NCI-H187 (cell line): ENCODE measurements at places on chromosomes 1 and 21.
A peak's percentile ranks its signal among the peaks of the same experiment; 100 is the strongest.

- DNase-seq = no peak
These were observed 20.7 kb downstream of the RGS7 start for GRCh38 chr1:241336335-241336734.

DNA sequence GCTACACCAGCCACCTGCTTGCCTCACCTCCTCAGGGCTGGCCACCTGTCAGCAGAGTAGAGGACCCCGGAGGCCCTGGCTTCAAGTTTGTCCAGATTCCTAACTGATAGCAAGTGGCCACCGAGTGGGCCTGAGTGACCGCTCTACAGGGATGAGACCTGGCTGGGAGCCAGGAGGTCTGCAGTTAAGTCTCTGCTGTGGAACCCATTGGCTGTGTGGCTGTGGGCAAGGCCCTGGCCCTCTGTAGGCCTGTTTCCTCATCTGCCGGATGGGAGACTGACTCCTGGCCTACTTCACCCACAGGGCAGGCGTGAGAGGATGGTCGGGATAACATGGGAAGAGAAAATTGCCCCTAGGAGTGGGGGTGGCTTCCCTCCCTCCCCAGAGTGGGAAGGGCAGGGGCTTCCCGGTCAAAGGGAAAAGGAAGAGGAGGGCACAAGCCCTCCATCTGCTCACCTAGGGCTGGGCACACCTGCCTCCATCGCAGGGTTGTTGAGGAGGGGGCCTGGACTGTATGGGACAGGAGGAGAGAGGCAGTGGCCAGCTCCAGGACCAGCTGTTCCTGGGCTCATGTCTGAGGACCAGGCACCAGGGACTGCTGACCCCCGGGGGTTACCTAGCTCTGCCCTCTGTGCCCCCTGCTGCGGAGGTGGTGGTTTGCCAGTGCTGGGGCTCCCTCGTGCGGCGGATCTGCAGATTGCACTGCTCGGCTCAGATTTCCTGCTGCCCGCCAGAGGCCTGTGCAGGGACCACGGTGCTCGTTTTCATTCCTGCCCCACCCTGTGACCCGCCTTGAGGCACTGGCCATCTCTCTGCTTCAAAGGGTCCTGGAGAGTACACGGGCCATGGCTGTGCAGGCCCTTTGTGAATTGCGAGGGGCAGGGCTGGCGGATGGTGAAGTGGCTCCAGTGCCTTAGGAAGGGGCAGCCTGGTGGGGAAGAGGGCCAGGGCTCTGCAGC lies 9.1 kb upstream of the MTFR1L start:
- DNase-seq = peak; percentile 56

DNA sequence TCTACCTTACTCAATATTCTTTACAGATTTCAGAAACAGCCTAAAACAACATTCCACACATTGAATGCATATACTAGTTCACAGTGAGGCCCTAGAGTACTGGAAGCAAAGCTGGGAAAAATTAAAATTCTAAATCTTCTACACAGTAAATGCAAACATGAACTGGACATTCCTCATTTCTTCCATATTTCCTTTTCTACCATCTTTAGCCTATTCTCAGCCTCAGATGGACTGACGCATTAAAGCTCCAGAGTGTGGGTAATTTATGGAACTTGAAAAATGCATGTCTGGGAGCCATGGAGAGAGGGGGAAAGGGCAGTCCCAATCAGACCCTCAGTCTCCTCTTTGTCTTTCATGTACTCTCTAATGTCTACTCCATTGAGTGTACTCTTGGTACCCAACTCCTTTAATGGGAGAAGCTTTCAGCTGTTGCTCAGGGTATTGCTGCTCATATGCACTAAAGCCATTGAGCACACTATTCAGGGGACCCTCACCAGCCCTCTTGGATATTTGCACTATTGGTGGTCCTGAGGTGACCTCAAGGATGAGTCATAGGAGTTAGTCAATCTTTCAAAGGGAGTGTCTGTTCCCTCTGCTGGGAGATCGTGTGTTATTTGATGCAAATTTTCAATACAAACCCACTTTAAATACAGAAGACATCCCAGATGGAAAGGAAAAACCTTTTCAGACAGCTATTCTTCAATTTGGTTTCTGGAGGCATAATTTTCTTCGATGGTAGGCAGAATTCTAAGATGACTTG lies 83.3 kb upstream of the KCNJ15 start:
- no peak for DNase-seq

GRCh38 chr1:85599076-85599491 lies 18.5 kb downstream of the CCN1 start:
- DNase-seq = no peak

- DNase-seq = no peak
These were observed 98.6 kb downstream of the ZP4 start for GRCh38 chr1:237792149-237792548.

GRCh38 chr1:53470155-53470554 lies 11.0 kb downstream of the DMRTB1 start:
- DNase-seq = no peak

DNA sequence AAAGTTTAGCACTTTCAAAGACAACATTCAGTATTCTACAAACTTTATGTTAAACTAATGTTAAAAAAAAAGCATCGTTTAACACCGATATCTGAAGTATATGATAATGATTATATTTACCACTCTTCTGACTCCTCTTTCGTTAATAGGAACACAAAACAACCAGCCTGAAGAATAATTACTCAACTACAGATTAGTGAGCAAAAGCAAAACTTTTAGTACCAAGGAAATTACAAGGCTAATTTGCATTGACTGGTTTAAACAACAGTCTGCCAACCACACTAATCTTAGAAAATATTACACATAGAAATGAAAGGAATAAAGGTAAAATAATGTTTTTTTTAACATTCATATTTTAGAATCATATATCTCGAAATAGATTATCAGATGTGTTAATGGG lies 500.7 kb downstream of the LMO4 start:
- DNase-seq = no peak

DNA sequence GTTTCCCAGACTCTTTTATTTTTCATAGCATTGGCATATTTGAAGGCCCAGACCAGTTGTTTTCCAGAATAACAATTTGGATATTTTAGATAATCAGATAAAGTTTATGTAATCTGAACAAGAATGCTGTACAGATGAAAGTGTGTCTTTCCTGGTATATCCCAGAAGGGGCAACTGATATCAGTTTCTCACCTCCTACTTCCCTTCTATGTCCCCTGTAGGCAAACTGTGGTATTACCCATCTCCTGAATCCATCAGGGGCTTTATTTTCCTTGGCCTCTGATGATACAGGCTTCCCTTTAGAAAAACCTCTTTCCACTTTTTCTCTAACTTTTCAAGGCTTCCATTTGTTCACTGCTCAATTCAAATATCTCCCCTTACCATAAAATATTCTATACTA lies 87.5 kb upstream of the RGS1 start:
- DNase-seq = no peak

GRCh38 chr1:47191940-47192457 lies 2.2 kb upstream of the PDZK1IP1 start:
- no peak for DNase-seq

GRCh38 chr1:30890502-30891226 lies 17.9 kb downstream of the SDC3 start:
- no peak for DNase-seq

DNA sequence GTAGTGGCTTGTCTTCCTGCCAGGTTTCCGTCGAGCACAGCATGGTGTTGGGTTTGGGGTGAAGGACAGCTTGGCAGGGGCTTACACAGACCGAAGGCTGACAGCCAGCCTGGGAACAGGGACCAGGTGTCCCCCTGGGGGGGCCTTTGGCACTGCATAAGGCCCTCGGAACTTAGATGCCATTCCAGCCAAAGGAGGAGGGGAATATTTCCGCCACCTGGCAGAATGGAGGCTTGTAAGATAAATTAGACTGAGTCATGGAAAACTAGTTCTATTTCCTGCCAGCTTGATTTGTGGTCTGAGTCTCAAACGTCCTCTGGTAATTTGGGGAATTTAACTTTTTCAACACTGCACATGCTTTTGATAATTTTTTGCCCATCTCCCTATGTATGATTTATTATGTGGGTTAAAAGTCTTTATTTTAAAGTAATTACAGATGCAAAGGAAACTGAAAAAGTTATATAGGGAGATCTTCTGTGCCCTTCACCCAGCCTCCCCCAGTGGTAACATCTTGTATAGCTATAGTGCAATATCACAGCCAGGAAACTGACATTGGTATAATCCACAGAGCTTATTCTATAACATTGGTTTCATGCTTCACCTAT lies 11.5 kb upstream of the TMEM51 start:
- DNase-seq = no peak
